ENCODE measurements at places on chromosomes 6 and 20. TPM values are rescaled to one million over a fixed set of nuclear protein-coding genes. Genes with fewer than 3 reads are reported as not detected.

The PI16 gene
- total RNA-seq: 1.5 TPM

The SNPH gene
- 7.7 TPM for total RNA-seq

GRCh38 chr6:66161546-66162108 is 454.6 kb upstream of the EYS start:
- no peak for DNase-seq

The TMEM244 gene
- not detected for total RNA-seq
